ENCODE measurements at places on chromosomes 7 and 10. TPM values are rescaled to one million over a fixed set of nuclear protein-coding genes. Genes with fewer than 3 reads are reported as not detected.

GRCh38 chr10:76942628-76943416, 694.8 kb downstream of the KCNMA1 start:
- DNase-seq = no peak
- H3K27me3 ChIP-seq = no peaks in the 10 kb centered on the region
- no peaks in the 10 kb centered on the region for H3K4me1 ChIP-seq
- no peak overlapping the region for H3K4me3 ChIP-seq

DNA sequence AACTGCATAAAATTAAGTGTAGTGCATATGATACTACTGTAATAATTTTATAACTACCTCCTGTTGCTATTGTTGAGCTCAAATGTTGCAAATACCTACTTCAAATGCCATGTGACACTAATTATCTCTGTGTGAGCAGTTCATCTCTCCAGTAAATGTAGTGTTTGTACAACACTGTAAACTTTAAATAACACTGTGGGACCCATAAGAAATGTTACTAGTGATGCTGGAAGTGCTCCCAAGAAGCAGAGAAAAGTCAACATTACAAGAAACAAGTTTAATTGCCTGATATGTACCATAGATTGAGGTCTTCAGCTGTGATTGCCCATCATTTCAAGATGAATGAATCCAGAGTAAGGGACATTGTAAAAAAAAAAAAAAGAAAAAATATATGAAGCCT, 39.9 kb downstream of the RALA start:
- peaks cover 3% of the 10 kb centered on the region for H3K36me3 ChIP-seq
- H3K4me3 ChIP-seq = no peak overlapping the region

DNA sequence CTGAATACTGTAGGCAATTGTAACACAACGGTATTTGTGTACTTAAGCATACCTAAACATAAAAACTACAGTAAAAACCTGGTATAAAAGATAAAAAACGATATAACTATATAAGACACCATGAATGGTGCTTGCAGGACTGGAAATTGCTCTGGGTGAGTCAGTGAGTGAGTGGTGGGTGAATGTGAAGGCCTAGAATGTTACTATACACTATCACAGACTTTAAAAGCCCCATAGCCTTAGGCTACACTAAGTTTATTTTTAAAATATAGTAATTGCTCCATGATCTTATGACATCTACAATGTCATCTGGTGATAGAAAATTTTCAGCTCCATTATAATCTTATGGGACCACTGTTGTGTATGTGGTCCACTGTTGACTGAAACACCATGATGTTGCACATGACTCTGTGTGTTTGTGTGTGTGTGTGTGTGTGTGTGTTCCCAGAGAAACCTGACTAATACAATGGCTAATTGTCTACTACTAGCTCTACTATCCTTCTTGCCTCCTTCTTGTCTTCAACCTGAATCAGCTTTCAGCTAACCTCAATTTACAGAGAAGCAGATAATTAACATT, 27.6 kb upstream of the PRPF18 start:
- H3K27me3 ChIP-seq = no peaks in the 10 kb centered on the region
- H3K36me3 ChIP-seq = no peaks in the 10 kb centered on the region
- no peak overlapping the region for H3K27ac ChIP-seq

DNA sequence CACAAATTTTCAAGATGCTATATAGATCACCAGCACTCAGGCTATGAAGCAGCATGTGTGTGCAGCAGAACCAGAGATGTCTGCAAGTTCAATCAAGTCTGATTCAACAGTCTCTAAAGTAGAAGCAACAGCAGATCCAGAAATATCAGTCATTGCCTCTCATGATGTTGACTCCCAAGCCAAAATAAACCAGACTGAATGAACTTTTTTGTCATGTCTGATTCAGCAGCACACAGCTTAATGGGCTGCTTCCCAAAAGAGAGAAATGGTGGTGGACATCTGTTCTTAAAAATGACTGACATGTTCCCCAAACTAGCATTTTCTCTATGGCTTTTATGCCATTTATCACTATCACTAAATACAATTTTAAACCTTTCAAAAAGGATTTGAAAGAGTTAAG, 53.8 kb downstream of the TMEM26 start:
- peaks cover 3% of the 10 kb centered on the region for H3K4me1 ChIP-seq
- no peaks in the 10 kb centered on the region for H3K27me3 ChIP-seq
- no peak overlapping the region for H3K4me3 ChIP-seq
- H3K27ac ChIP-seq = no peak overlapping the region

GRCh38 chr7:327233-327931, 37.4 kb downstream of the FOXL3 start:
- no peak for DNase-seq
- H3K27me3 ChIP-seq = peaks cover 2% of the 10 kb centered on the region
- no peak overlapping the region for H3K4me3 ChIP-seq
- H3K36me3 ChIP-seq = no peaks in the 10 kb centered on the region
- H3K27ac ChIP-seq = no peak overlapping the region
- H3K4me1 ChIP-seq = peaks cover 3% of the 10 kb centered on the region

DNA sequence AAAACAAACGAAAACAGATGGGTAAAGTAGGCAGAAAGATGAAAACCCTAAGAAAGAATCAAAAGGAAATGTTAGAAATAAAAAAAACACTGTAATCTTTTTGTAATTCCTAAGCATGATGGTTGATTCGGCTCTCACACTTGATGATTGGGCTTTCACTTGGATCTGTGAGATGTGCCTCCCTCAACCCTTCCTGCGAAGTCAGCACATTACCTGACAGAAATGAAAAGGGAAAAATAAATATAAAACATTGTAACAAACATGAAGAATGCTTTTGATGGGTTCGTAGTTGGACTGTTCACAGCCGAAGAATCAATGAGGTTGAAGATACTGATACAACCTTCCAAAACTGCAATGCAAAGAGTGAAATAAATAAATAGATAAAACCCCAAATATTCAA, 99.8 kb downstream of the AKR1D1 start:
- H3K4me1 ChIP-seq = no peaks in the 10 kb centered on the region
- no peak overlapping the region for H3K4me3 ChIP-seq
- H3K27ac ChIP-seq = no peak overlapping the region
- no peaks in the 10 kb centered on the region for H3K36me3 ChIP-seq
- no peak for DNase-seq
- peaks cover 5% of the 10 kb centered on the region for H3K27me3 ChIP-seq

DNA sequence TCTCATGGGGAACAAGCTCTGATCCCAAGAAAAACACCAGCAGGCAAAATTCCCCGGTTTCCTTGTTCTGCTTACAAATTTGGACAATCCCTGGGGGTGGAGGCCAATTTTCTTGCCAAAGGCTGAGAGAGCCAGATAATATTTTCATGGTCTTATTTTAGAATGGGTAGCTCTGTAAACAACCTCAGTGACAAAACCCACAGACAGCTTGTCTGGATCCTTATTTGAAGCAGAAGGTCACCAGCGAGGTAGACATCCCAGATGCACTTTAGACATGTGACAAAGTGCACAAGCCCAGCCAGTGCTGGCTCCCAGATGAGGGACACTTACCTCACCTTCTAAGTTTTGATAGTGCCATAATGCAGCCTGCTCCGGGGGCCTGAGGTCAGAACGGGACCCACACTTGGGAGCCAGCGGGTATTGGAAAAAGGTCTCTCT, 102.6 kb upstream of the DDC start:
- DNase-seq = no peak
- no peak overlapping the region for H3K27ac ChIP-seq
- no peaks in the 10 kb centered on the region for H3K27me3 ChIP-seq
- H3K4me1 ChIP-seq = peaks cover 19% of the 10 kb centered on the region

GRCh38 chr7:95342642-95343307, 18.4 kb upstream of the PON1 start:
- no peaks in the 10 kb centered on the region for H3K4me1 ChIP-seq
- H3K27me3 ChIP-seq = peaks cover 2% of the 10 kb centered on the region
- H3K4me3 ChIP-seq = no peak overlapping the region
- H3K36me3 ChIP-seq = no peaks in the 10 kb centered on the region

- DNase-seq = no peak
- no peak overlapping the region for H3K27ac ChIP-seq
- H3K36me3 ChIP-seq = no peaks in the 10 kb centered on the region
- H3K4me3 ChIP-seq = peak overlapping the region; percentile 64
- peaks cover 17% of the 10 kb centered on the region for H3K27me3 ChIP-seq
These were observed 103.9 kb upstream of the LRRC4 start for GRCh38 chr7:128135159-128135514.

Gene ASZ1
- not detected for total RNA-seq

Gene PBLD
- 1.6 TPM for total RNA-seq

Gene ARHGAP21
- total RNA-seq = 43.4 TPM

All from CD4-positive, alpha-beta T cell (primary cell).